ENCODE measurements at places on chromosomes 4 and X.

- DNase-seq: peak; percentile 44
These were observed 906.8 kb upstream of the NDST4 start for GRCh38 chr4:116020141-116020722.

GRCh38 chrX:129721870-129722269 is 16.9 kb upstream of the XPNPEP2 start:
- no peak for DNase-seq

DNA sequence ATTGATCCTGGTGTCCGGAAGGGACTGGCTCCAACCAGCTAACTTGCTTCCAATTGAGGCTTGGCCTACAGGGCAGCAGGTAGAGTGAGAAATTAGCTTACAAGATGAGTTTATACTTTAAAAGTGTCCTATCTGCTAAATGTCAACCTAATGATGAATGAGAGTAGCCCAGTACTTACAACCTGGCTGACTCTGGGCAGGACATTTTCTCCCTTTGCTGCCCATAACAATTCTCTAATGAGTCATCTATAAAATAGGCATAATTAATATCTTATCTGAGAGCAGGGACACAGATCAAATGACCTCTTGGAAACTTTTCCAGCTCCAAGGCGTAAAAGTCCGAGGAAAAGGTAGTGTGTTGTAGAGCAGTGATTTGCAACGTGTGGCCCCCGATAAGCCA is 398.4 kb upstream of the BOD1L1 start:
- DNase-seq: no peak

- DNase-seq: no peak
These were observed 8.0 kb downstream of the SHOX start for GRCh38 chrX:638482-639131.

GRCh38 chrX:16191605-16192004 is 24.3 kb downstream of the MAGEB17 start:
- DNase-seq: no peak

DNA sequence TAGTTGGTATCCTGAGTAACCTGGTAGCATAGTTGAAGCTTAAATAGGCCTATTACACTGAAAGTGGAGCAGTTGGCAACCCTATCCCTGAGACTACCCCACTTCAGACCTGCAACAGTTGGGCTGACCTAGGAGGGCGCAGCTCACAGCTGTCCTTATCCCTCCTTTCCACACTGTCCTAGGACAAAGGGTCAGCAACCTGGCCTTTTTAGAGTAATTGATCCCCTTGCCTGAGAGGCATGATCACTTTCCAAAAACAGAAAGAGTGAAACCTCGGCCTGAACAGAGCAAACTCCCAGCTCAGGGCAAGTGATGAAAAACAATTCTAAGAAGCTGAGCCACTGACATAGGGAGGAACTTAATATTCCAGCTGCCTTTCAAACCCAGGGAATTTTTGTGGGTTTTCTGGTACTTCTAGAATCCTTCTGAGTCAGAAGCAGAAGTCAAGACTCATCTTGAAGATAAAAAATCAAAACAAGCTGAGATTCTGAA is 94.9 kb upstream of the MYOZ2 start:
- DNase-seq: no peak

GRCh38 chr4:71614621-71615020 is 169.3 kb downstream of the GC start:
- no peak for DNase-seq

- DNase-seq: no peak
These were observed 31.9 kb downstream of the LRIT3 start for GRCh38 chr4:109879636-109880314.

- no peak for DNase-seq
These were observed 32.5 kb downstream of the MAOA start for GRCh38 chrX:43688586-43688985.

DNA sequence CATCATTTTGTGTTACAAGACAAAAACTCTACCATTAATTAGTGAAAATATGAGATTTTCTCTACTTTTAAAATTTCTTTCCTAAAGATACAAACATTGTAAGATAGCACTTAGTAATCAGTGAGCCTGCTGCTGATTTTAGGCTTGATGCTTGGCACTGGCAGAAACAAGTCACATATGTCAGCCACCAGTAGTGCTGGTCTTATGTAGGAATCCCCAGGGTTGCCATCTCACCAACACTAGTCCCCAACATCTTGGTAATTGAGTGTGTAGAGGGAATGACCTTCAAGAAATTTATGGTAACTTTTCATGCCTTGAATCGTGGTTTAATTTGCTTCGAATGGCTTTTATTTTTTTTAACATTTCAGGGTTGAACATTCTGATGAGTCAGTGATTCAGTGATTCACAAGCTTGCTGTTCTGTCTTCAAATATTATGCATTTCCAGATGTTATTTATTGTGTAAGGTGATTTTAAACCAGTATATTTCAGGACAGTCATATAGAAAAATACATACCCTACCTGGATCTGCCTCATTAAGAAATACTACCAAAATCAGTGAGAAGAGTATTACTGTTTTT is 11.9 kb downstream of the EXOC1 start:
- no peak for DNase-seq

DNA sequence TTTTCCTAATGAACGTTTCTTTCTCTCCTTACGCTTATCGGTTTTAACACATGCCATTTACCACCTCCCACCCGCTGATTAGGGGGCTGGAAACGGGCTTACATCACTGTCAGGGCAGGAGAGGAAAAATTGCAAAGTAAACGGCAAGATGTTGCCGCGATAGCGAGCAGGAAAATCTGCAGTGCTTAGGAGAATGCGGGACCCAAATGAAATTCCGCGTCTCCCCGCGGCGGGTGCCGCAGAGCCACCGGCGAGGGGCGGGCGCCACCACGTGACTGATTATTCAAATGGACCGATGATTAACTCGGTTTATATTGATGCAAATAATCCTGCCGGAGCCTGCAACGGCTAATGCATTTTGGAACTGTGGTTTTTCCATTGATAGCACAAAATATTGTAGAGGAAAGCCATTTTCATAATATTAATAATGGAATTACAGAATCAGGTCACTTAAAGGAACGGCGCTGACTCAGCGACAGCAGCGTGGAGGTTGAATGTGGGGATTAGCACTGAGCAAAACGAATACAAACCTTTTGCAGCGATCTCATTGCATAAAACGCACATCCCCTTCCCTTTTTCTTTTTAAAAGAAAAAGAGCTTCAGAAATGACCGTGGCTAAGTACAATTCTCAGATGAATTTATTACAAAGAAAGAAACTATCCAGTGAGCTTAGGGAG is 224.2 kb downstream of the STIM2 start:
- DNase-seq: no peak

DNA sequence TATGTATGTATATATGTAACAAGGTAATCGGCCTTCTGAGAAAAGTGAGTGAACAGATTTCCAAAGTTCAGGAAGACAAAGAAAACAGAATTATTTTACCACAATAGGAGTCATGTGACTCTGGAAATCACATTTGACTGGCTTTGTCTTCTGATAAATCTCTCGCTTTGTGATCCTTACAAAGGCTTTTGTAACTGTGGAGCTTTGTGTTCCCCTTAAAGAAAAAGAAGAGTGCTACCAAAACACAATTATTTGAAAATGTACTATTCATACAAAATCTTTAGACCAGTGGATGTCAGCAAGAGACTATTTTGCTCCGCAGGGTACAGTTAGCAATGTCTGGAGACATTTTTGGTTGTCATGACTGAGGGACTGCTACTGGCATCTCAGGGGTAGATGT is 238.8 kb downstream of the LDB2 start:
- no peak for DNase-seq

DNA sequence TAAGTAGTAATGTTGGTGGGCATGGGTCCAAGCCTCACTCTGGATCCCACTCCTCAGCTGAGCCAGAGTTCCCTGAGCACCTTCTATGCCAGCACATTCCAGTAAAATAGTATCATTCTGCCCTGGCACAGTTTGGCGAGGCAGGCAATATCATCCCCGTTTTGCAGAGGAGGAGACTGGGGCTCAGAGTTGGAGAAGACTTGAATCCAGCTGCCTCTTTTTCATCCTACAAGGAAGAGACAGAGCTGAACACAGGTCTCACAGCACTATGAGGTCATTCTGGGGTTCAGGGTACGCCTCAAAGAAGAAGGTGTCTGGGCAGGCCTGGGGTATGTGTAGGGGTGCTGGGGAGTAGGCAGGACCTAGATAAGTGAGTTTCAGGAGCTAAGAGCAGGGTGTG is 103.9 kb upstream of the STX18 start:
- DNase-seq: no peak

GRCh38 chr4:26035921-26036320 is 121.9 kb downstream of the SMIM20 start:
- no peak for DNase-seq

DNA sequence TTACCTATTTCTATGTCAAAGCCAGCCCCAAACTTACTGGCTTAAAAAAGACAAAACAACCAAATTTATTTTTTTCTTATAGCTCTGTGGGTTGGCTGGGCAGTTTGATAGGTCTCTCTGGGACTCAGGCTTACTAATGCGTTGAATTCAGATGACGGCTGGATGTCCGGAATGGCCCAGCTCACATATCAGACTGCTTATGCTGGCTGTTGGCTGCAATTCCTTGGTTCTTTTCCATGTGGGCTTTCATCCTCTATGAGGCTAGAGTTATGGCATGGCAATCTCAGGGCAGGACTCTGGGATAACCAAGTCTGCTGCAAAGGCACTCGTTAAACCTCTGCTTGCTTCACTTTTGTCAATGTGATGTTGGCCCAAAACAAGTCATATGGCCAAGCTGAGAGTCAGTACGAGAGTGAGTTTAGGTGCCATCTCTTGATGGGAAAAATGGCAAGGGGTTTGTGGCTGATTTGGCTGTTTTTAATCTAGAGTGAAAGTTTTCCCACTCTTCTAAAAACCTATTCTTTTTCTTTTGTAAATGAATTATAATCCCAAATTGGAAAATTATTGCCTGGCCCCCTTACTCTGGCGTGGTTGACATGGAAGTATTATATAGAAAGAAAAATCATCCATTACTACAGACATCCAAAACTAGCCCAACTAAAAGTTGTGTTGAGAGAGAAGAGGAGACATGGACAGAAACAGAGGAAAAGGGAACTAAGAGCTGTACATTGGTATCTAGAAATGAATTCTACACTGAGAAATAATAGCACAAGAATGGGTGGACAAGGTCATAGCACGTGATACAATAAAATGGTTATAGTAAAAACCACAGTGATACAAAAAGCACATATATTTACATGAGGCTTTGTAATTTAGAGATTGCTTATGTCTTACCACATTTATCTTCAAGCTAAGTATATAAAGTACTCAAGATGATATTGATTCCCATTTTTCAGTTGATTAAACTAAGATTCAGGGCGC is 6.6 kb downstream of the PRIMPOL start:
- DNase-seq: no peak

DNA sequence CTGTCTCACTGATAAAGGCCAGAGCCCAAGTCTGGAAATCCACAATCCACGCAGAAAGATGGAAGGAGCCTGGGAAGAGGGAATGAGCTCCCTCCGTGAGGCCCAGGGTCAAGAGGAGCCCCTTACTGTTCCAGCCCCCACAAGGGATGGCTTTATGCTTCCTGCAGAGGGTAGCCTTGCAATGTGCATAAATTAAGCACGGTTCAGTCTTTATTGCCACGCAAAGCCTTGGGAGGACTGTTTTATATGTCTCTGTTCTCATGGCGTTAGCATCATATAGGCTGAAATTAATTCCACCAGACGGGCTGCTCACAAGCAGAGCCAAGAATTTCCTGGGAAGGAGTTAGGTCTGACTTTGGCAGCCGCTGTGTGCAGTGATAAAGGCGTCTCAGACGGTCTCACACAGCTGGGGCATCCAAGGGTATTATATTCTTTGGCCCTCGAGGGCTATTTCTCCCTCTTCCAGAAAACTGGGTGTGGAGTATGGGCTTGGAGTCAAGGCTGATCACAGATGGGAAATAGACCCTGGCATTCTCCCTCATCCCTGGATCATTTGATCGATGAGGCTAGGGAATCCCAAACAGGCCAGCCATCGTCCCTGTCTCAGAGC is 38.5 kb downstream of the CYTL1 start:
- no peak for DNase-seq

GRCh38 chrX:84175958-84176357 is 12.0 kb downstream of the RPS6KA6 start:
- no peak for DNase-seq

DNA sequence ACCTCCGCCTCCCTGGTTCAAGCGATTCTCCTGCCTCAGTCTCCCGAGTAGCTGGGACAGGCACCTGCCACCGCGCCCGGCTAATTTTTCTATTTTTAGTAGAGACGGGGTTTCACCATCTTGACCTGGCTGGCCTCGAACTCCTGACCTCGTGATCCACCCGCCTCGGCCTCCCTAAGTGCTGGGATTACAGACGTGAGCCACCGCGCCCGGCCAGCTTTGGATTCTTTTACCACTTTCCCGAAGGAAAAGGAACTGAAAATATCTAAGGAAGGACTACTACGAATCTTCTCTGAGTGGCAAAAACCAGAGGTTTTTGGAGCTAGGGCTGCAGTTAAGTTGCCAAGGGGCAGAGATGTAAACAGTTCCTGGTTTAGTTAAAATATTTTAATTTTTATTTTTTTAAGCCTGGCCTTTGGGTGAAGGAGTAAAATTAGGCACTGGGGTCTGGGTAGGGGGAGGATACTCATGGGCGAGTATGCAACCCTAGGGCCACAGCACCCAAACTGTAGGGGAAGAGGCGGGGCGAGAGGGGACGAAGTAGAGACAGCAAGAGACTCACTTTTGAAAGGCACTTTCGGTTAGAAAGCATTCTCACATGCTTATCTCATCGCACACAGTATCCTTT is 525 bp upstream of the CISD2 start:
- DNase-seq: peak; percentile 62

DNA sequence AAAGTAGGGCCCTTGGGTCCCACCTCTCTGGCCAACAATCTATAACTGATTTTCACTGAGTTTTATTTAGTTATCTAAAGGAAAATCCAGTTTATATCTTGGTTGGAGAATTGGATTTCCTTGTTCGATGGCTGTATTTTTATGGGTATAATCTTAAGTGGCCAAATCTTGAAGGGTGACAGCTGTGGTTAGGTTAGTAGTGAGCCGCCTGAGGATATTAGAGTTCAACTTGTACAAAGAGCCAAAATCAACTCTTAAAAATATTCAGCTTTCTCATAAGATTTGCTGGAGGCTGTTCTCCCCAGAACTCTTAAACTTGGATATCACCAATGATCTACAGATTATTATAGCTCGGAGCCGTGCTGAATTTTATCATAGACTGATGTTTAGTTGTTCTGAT is 54.6 kb upstream of the UNC5C start:
- DNase-seq: no peak

DNA sequence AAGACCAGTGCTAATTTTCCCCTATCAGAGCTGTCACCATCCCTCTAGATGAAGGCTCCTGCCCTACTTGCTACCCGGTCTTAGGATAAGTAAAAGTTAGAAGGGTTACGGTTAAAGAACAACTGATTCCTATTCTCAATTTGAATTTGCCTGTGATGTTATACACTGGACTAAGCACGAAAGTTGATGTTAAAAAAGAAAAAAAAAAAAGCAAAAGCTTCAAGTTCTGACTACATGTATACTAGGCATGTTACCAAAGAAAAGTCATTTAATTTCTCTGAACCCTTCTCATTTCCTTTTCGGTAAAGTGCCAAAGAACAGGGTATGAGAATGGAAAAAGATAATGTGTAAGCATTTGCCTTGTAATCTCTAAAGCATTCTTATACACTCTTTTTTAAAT is 1.4 kb upstream of the PPID start:
- DNase-seq: no peak
